ENCODE measurements at places on chromosomes 1 and 21.

- no peak for DNase-seq
Measured at GRCh38 chr1:185318431-185319138, 1.5 kb upstream of the IVNS1ABP start.

- DNase-seq = no peak
Measured at GRCh38 chr1:162193221-162193620, 123.7 kb downstream of the NOS1AP start.

DNA sequence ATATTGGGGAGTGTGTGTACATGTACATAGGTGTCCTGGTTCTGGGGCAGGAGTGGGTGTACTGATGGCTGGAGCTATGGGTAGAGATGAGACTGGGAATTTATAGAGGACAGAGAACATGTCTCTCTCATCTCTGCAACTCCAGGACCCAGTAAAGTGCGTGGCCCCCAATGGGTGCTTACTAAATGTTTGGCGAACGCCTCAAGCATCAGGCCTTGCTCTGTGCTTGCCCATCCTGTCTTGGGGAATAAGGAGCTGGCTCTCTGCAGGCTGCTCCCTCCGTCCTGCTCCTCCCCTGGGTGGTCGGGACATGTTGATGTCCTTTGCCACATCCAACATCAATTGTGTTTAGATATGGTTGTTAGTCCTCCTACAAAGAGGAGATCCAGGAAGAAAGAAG, 161.7 kb downstream of the ZSCAN20 start:
- no peak for DNase-seq

GRCh38 chr1:31159323-31159722, 80.4 kb downstream of the NKAIN1 start:
- no peak for DNase-seq

- no peak for DNase-seq
Measured at GRCh38 chr1:37767488-37767887, 2.6 kb upstream of the EPHA10 start.

Data from esophagus squamous epithelium (tissue), 5 donors.